ENCODE measurements at places on chromosomes 3 and 15.

- peak; percentile 65 for DNase-seq
These were observed 67.8 kb downstream of the FMN1 start for GRCh38 chr15:33126559-33127290.

DNA sequence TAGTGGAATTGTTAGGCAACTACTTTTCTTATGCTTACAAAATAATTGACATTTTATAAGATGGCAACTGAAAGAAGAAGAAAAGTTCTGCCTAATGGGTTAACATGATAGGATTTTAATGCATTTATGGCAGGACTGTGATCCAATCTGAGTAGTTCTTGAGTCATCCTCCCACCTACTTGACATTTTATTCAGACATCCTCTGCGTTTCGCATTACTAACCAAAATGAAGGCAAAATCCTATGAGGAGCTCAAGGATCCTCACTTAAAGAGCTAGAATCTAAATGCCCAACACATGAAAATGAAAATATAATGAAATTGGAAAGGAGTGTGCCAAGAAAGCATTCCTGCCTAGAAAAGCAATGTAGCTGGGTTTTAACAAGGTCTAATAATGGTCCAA is 581.1 kb upstream of the SEMA6D start:
- no peak for DNase-seq

DNA sequence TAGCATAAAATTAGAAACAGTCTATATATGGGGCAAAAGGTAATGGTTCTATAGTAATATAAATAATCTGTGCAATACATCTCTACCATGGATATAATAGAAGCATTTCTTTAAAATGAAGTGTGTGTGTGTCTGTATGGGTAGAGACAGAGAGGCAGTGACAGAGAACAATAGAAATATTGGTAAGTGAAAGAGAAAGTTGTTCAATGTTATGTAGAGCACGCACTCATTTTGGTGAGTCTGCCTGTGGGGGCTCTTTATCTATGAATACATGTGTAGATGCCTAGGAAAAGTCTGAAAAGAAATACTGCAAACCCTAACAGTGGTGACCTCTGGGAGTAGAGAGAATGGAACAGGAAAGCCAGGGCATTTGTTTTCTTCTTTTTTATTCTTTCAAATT is 182.6 kb downstream of the STAC start:
- no peak for DNase-seq

GRCh38 chr3:42535981-42536784 is 33.7 kb downstream of the VIPR1 start:
- peak; percentile 60 for DNase-seq

GRCh38 chr15:70799667-70800450 is 36.5 kb upstream of the UACA start:
- DNase-seq = no peak

- DNase-seq = no peak
These were observed 8.5 kb downstream of the EPB42 start for GRCh38 chr15:43212299-43212698.
